ENCODE measurements at places on chromosomes 2 and 18. TPM values are rescaled to one million over a fixed set of nuclear protein-coding genes. Genes with fewer than 3 reads are reported as not detected.

DNA sequence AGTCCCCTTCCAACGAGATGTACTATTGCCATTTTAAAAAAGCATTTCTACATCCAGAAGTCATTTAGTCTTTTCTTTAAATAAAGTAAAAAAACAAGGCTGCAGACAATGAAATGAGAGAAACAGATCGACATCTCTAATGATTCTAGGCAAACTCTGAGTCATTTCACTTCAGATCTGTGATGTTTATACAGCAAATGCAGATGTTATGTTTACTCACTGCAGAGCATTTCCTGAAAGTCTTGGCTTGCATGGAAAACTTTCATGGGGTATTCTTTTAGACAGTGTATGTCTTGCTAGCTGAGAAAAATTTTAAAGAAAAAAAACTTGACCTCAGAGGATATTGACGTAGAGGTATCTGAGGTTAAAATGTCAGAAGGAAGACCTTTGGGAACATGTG lies 797.4 kb downstream of the CNTNAP5 start:
- DNase-seq, result no peak

DNA sequence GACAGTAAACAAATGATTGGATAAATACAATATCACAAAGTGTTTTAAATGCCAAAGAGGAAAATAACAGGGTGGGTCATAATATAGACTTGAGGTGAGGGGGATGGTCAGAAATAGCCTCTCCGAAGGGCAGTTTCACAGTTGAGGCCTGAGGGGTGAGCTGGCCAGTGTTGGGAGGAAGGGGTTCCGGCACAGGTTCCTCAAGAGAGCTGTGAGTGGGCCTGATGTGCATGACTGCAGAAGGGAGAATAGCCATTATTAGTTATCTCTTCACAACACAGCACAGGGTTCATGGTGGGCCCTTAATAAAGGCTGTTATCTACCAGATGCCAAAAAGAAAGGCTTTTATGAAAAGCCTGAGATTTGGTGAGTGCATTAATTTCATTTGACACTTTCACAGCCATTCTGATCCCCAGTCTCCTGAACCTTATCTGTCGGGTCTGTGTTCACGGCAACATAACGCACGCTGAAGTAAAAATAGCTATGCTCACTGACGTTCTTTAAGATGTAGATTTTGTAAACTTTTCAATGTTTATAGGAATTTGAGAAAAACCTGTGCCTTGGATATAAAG lies 39.6 kb downstream of the POLR1A start:
- DNase-seq, result no peak

Gene COL4A4
- 2.5 TPM for total RNA-seq

- DNase-seq, result no peak
Measured at GRCh38 chr2:146239392-146240135, 1605.3 kb upstream of the ACVR2A start.

DNA sequence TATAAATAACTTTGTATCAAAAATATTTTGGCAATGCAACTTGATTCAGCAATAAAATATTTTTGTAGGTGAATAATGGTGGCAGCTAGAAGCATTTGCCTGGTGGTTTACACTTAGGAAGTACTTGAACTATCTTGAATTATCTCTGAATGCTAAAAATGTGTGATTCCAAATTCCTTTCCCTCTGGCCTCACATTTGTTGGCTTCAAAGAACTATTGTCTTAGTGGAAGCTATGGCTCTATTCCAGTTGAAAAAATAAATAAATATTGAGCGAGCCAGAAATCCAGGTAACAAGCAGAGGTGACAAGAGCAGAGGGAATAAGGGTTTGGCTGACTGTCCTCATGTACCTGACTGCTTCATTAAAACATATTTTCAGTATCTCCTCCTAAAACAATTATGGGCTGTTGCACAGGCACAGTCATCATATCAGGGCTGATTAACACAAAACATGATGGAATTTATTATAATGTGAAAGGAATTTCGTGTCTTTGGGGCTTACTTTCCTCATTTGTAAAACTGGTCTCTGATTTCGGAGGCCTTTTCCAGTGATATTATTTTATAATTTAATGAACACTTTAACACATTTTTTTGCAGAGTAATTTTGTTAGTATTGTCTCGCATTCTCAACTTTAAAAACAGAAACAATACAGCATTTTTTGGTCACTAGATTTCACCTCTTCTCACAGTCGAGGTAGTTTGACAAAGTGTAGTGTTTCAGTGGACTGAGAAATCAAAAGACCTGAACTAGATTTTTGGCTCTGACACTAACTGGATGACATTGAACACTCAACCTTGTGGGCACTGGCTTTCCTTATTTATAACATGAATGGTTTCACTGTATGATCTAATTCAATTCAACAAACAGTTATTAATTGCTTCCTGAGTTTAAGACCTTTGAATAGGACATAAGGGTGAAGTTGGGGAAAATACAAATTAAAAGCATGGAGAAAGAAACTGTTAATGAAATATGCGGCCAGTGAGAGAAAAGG lies 7.8 kb upstream of the CAVIN2 start:
- no peak for DNase-seq

Measured in vagina (tissue), 2 donors.